ENCODE measurements at places on chromosomes 12 and 14.

- DNase-seq: no peak
Observed at GRCh38 chr12:62562846-62563245, 96.2 kb downstream of the MON2 start.

- no peak for DNase-seq
Observed at GRCh38 chr12:69851976-69852375, 26.9 kb downstream of the MYRFL start.

GRCh38 chr12:123045678-123046077, 65.2 kb downstream of the ARL6IP4 start:
- no peak for DNase-seq

- no peak for DNase-seq
Observed at GRCh38 chr12:43008953-43009845, 419.7 kb upstream of the PRICKLE1 start.
